Activated T-cell treated with anti-CD3 and anti-CD28 coated beads, Interleukin-2, amount 50 U/mL, for 72 hours (primary cell): ENCODE measurements at places on chromosomes 13 and 19. TPM values are rescaled to one million over a fixed set of nuclear protein-coding genes. Genes with fewer than 3 reads are reported as not detected.

GRCh38 chr19:16969135-16969534 lies 57.5 kb downstream of the CPAMD8 start:
- no peak overlapping the region for H3K27ac ChIP-seq
- no peak for DNase-seq
- no peaks in the 10 kb centered on the region for H3K4me1 ChIP-seq
- peaks cover 7% of the 10 kb centered on the region for H3K36me3 ChIP-seq
- no peaks in the 10 kb centered on the region for H3K27me3 ChIP-seq

DNA sequence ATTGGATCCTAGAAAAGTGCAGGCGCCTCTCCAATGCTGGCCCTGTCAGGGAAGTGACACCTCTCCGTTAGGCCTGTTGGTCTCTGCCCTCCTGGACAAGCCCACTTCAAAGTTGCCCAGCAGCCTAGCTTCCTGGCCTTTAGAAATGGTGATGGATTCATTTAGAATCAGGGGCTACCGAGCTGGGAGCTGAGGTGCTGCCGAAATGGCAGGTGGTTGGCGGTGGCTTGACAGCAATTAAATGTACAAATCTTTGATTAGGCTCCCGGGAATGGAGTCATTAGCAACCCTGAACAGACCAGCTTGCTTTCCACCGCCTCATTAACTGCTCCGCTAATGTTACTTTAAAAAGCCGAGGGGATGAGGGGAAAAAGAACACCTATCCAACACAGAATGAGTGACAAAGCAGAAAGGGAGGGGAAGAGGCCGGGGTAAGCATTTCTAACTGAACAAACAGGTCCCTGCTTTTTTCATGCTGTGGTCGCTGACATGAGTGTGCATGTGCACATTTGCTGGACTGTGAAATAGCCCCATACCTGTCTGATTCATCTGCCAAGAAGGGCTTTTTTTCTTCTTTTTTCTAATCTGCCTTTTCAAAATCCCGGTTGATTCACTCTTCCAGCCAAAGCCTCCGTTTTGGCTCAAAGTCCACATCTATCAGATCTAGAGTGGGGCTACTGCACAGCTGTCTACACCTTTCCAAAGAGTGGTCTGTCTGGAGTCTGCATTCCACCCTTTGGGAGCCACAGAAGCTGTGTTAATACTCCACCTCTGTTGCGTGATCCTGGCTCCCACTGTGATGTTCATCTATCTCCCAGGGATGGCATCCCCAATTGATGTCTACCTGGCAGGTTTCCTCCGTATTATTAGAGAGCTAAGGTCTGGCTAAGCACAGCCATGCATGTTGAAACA lies 431.9 kb downstream of the COG6 start:
- H3K27ac ChIP-seq = no peak overlapping the region
- DNase-seq = no peak
- no peaks in the 10 kb centered on the region for H3K27me3 ChIP-seq
- no peaks in the 10 kb centered on the region for H3K36me3 ChIP-seq

DNA sequence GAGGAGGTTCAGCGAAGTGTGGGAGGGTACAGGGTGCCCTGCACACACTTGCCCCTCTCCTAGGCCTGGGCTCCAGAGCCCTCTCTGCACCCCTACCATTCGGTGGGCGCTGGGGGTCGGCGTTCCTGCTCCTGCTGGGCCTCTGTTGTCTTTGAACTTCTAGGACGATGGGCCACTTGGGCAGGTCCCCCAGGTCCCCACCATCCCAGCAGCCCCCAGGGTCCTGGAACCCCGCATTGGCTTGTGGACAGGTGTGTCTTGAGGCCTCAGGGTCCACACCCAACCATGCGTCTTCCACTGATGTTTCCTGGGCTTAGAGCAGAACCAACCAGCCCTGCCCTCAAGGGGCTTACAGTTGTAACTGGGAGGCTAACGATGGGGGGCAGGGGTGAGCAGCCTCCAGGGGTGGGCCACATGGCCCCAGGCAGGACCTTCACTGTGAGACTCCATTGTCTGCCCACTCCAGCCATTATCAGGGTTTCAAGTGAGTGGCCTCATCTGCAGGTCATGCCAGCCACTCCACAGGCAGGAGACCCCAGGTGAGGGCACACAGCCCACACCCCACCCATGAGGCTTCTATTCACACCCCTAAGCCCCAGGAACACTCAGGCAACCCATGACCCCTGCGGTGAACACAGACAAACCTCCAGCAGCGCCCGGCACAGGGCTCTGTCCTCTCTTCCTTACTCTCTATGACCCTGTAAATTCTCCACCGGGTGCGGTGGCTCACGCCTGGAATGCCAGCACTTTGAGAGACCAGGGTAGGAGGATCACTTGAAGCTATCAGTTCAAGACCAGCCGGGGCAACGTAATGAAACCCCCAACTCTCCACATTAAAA lies 2.0 kb upstream of the KLF16 start:
- no peaks in the 10 kb centered on the region for H3K36me3 ChIP-seq
- peak overlapping the region; percentile 84 for H3K4me3 ChIP-seq
- peaks cover 21% of the 10 kb centered on the region for H3K4me1 ChIP-seq
- peak overlapping the region; percentile 12 for H3K27ac ChIP-seq

DNA sequence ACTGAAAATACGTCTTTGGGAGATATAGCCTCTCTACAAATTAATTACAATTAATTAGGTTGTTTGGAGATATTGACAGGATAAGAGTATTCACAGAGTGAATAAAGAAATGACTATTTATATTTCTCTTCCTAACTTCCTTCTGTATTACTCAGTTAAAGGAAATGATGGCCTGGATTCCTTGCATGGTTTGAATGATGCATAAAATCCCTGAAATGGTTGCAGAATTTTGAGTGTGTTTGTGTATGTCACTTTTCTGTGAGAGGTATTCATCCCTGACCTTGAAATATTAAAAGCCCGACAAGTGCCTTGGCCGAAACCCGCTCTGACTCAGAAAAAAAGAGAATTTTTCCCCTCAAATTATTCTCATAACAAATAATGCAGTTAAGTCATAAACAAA lies 90.0 kb downstream of the PDS5B start:
- peaks cover under 1% of the 10 kb centered on the region for H3K4me1 ChIP-seq
- peaks cover 7% of the 10 kb centered on the region for H3K36me3 ChIP-seq
- no peak for DNase-seq
- no peak overlapping the region for H3K27ac ChIP-seq
- no peaks in the 10 kb centered on the region for H3K27me3 ChIP-seq
- no peak overlapping the region for H3K4me3 ChIP-seq

- no peak for DNase-seq
- no peaks in the 10 kb centered on the region for H3K27me3 ChIP-seq
- no peaks in the 10 kb centered on the region for H3K4me1 ChIP-seq
- H3K27ac ChIP-seq = no peak overlapping the region
- H3K36me3 ChIP-seq = no peaks in the 10 kb centered on the region
These were observed 4.1 kb downstream of the C1QTNF9 start for GRCh38 chr13:24313439-24313838.

DNA sequence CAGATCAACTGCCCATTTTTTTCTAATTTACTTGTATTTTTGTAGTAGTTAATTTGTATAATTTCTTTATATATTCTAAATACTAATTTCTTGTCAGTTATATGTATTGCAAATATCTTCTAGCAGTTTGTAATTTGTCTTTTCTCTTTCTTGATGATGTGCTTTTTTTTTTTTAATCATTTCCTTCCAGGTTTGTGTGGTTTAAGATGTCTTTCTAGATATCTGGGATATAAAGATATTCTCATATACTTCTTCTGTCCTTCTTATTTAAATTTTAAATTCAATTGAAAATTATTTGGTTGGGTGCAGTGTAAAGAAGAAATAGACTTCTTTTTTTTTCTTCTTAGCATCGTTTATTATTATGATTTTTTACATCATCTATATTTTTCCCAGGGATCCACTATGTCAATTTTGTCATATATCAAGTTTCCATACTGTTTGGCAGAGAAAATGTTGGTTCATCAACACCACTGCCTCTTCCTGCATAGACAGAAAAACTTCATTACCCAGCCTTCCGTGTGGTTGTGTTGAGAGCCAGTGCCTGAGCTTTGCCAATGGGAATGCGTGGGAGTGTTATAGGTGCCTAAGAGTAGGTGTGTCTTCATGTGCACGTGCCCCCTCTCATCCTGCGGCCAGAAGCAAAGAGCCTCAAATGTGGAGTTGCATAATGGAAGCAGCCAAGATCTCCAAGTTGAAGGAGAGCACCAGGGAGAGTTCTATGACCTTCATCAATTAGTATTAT lies 15.8 kb downstream of the CPB2 start:
- H3K4me1 ChIP-seq = no peaks in the 10 kb centered on the region
- H3K36me3 ChIP-seq = no peaks in the 10 kb centered on the region
- H3K27ac ChIP-seq = no peak overlapping the region
- no peak overlapping the region for H3K4me3 ChIP-seq
- no peaks in the 10 kb centered on the region for H3K27me3 ChIP-seq
- DNase-seq = no peak

DNA sequence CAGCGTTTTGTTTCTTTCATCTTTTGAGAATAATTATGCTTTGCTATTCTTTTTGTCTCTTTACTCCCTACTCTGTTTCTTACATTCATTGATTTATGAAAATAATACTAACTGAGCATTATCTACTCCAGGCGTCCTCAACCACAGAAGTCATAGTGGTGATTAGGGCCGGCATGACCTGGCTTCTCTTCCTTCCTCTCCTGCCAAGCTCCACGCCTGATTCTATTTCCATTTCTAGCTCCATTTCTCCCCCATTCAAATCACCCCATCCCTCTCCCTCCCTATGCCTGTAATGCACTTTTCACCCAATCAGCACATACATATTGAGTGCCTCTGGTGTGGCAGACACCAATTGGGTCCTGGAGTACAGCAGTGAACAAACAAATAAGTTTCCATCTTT lies 183.2 kb upstream of the GPR12 start:
- no peaks in the 10 kb centered on the region for H3K36me3 ChIP-seq
- peaks cover 8% of the 10 kb centered on the region for H3K4me1 ChIP-seq
- DNase-seq = no peak
- no peak overlapping the region for H3K4me3 ChIP-seq
- H3K27ac ChIP-seq = no peak overlapping the region

SLC27A1 gene
- 4.4 TPM for total RNA-seq

ATP8B3 gene
- 12.1 TPM for total RNA-seq

TMEM238 gene
- total RNA-seq = 7.5 TPM

FXYD3 gene
- not detected for total RNA-seq

LINGO3 gene
- total RNA-seq = not detected

ZSCAN22 gene
- total RNA-seq = 4.0 TPM

AP1M2 gene
- not detected for total RNA-seq
